ENCODE measurements at places on chromosomes 16 and 17. TPM values are rescaled to one million over a fixed set of nuclear protein-coding genes. Genes with fewer than 3 reads are reported as not detected.

The CHD9NB gene
- total RNA-seq = 0.98 TPM

The TOB1 gene
- total RNA-seq = 13.3 TPM

The KRTAP9-4 gene
- not detected for total RNA-seq

The PRAC2 gene
- not detected for total RNA-seq

The SNN gene
- total RNA-seq = 11.4 TPM

The KRT15 gene
- total RNA-seq = not detected

The TBC1D3C gene
- not detected for total RNA-seq

The KIF19 gene
- not detected for total RNA-seq

The CIITA gene
- 0.78 TPM for total RNA-seq

The KLHL10 gene
- total RNA-seq = under 0.01 TPM

The MYH1 gene
- total RNA-seq = not detected

All from subcutaneous preadipocyte (primary cell).